ENCODE measurements at places on chromosomes 1 and 21.

DNA sequence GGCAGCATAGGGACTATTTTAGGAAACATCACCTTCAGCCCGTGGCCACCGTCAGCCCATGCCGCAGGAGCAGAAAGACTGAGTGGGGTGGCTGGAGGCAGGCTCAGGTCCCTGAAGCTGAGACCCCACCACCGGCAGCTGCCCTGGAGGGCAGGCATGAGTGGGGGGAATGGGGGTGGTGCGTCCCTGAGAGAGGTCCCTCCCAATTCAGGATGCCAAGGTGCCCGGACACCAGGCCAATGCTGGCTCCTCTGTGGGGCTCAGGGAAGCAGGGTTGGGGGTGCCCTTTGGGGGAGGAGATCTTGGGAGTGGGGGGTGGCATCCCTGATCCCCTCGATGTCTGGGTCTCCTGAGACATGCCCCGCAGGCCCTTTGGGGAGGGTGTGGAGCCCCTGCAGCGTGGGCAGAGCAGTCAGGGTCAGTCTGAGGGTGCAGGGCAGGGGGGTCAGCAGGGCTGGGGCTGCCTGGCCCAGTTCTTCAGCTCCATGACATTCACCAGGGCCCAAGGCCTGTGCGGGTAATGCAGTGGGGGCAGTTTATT lies 998 bp upstream of the TTC34 start:
- DNase-seq, result no peak

DNA sequence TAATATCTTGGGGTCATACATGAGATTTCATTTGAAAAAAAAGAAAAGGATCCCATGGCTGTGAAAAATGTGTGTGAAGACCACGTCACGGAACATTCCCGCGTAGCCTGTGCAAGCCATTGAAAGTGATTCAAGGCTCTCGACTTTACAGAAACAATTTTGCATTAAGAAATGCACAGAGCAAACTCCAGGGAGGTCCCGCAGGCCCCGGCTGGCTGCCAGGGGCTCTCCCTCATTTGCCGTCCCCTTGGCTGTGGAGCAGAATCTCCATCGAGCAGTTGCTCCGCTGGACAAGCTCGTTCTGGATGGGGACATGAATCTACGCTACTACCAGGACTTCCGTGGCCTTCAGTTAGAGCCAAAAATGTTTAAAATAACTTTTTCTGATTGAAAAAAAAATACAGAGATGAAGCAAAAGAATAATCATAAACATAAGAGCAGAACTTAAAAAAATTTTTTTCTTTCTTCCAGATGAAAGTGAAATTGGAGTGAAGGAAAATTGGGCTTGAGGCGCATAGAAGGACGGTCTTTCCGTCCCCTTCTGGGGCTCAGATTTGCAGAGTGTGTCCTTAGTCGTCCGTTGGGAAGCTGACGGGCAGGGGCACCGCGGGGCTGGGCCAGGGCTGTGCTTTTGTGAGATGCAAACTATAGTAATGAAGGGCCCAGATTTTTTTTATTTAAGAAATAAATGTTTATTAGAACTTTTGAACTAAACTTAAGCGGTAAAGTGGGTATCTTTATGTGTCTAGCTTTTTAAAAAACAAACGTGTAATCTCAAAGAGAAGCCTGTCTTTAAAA lies 68.1 kb upstream of the ARHGEF16 start:
- DNase-seq, result no peak

GRCh38 chr21:36113647-36114428 lies 21.0 kb upstream of the CBR3 start:
- no peak for DNase-seq

DNA sequence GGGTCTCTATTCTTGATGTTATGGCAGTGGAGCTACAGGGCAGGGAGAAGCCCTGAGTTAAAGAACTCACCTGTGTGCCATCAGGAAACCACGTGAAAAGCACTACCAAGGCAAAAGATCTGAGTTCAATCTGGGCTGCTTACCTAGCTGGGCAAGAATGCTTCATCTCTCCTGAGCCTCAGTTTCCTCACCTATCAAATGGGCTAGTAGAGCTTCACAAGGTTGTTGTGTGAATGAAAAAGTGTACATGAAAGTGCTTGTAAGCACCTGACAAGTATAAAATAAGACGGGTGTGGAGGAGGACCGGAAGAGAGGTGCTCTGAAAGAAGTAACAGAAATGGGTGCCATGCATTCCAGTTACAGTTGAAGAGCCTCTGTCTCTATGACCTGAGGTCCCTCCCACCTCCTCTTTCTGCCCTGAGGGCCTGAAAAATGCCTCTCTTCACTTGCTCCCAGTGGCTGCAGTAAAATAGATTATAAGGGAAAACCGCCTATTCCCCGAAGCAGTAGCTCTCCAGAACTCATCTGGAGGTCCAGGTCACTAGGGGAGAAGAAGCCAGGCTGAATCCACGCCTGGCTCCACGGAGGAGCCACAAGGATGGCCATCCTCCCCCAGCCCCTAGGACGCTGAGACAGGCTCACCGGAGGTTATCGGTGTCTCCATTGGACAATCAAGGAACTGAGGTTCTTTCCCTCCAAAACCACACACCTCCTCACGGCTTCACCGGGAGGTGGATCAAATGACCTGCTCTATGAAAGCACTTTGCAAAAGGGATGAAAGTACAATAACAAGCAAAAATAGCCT lies 1.4 kb downstream of the GPR161 start:
- no peak for DNase-seq

DNA sequence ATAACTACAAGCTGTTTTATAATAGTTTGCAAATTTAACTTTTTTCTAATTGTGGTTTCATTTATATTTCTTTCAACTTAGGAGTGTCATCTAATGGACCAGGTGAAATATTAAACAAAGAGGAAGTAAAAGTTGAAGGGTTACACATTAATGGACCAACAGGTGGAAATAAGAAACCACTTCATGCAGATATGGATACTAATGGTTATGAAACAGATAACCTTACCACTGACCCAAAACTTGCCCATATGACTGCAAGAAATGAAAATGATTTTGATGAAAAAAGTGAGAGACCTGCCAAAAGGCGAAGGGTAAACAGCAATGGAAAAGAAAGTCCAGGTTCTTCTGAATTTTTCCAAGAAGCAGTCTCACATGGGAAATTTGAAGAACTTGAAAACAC lies 59.7 kb downstream of the MIER1 start:
- no peak for DNase-seq

DNA sequence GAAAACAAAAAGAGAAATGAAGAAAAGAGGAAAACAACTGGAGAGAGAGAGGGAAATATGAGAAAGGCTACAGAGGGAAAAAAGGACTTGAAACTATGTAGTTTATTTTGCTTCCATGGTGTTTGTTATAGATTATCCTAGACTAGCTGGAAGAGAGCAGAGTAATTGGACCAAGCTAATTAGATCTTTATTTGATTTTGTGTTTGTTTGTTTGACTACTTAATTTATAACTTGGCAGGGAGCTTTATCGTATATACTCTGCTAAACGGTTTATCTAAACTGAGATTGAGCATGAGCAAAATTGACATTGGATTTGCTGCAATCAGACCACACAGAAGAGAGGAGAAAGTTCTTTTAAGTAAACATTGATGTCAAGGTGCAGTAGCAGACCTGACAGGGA lies 443.8 kb upstream of the USP24 start:
- DNase-seq, result no peak

DNA sequence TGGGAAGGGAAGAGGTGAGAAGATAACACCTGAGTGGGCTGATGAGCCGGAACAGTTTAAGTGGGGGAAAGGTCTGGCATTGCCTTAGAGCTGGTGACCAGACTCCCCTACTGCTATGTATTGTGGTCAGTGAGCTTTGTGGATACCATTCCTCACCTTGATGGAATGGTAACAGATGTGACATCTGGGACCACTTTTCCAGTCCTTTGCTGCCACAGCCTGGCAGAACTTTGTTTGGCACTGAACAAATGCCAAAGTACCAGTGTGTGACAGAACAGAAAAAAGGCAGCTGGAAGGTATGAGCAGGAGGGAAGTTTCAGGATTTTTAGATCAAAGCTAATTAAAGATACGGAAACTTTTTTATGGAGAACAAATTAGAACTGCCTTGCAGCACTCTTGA lies 6.2 kb downstream of the MED8 start:
- no peak for DNase-seq

DNA sequence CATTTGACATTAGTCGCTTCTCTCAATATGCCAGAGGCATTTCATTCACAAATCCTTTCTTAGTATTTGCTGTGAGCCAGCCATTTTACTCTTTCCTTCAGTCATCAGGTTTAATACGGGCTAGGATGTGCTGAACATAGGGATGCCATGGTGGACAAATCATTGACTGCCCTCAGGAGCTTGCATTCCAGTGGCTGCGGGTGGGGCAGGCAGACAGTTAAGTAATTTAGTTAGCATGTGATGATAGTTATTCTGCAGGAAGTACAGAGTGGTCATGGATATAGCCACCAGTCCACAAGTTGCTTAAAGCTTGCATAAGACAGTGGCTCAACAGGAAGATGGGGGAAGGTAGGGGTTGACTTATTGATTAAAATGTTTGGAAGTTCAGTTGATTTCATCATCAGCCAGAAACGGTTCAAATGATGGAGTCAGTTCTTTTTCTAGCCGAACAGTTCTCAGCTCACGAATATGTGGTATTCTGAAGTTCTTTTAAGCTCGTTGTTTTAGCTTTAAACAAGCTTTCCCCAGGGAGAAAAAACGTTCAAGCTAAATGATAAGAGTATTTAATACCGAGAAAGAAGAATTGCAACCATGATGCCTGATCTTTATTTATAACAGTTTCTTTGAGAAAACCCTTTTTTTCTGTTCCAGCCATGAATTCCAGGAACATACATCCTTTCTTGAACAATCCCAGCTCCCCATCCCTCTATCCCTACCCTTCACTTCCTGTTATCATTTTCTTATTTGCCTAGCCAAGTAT lies 1.4 kb downstream of the SLC22A15 start:
- no peak for DNase-seq

DNA sequence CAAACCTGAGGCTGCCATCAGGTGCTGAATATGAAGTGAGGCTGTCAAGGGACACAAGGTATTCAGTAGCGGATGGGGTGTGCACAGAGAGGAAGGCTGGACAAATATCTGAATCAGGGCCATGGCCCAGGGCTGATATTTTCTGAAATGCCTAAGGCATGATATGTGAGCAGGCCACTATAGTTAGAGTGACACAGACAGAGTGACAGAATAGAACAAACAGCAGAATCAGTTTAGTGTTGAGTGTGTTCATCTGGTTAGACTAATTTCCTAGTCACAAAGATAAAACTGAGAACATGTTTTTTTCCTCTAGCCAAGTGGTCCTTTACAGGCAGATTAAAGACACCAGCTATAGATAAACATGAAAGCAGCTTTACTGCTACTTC lies 3.9 kb downstream of the OVAAL start:
- DNase-seq, result no peak

DNA sequence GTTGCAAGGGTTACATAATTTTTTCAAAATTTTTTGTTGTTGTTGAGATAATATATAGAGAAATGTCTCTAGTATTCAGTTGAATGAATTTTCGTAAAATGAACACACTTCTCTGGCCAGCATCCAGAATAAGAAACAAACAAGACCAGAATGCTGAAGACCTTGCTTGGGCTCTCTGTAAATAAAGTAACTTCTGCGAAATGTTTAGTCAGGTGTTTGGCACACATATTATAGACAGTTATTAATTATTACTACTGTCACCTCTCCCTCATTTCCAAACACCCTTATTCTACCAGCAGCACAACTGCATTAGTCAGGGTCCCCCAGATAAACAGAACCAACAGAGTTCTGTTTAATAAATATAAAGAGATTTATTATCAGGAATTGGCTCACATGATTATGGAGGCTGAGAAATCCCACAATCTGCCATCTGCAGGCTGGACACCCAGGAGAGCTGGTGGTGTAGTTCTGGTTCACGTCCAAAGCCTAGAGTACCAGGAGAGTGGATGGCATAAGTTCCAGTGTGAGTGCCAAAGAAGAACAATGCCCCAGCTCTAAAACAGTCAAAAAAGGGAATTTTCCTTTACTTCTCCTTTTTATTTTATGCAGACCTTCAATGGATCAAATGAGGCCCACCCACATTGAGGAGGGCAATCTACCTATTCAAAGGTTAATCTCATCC lies 44.1 kb upstream of the KCND3 start:
- DNase-seq, result no peak

GRCh38 chr1:100581096-100581705 lies 43.3 kb downstream of the GPR88 start:
- DNase-seq, result no peak

DNA sequence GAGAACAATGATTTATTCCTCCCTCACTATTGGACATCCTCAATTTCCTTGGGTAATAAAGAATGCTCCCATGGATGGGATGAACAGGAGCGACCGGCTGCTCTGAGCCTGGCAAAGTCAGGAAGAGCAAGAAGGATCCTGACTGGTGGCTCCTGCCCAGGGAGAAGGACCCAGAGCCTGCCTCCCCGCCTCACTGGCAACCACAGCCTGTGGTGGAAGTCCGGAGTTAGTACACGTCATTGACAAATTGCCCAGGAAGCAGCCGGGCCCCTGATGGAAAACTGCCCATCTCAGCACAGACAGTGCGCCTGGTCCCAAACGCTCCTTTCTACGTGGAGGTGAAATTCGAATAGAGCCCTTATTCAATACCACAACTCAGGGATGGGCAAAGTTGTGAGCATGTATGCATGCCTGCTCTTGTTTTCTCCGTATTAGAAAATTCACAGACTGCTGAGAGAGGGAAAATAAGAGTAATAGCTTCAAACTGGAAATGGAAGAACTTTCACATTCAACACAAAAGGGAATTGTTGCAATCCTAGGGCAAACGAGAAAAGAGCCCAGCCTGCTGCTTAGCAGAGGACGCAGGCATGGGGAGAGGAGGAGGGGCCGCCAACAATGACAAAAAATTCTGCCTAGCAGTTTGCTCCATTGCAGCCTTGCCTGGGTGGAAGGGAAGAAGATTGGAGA lies 397.1 kb upstream of the VAMP3 start:
- peak; percentile 15 for DNase-seq

- DNase-seq, result peak; percentile 88
Measured at GRCh38 chr1:197799271-197799670, 24.0 kb upstream of the DENND1B start.

DNA sequence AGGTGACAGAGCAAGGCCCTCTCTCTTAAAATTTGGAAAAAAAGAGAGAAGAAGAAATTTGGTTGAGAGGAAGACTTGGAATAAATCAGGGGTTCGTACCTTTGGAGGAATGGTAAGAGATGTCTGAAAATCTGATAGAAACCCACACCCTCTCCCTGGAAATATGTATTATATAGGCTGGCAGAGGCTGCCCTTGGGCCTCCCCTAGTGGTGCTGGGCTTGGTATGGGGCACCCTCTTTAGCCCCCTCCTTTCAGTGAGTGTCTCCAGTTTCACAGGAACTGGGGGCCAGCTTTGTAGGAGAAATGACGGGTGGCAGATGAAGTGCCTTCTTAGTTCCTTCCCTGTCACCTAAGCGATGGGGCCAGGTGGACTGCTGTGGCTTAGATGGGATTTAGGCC lies 82.9 kb upstream of the SLC2A1 start:
- DNase-seq, result no peak

All from IMR-90 (cell line).